ENCODE measurements at places on chromosomes 2 and 18.

DNA sequence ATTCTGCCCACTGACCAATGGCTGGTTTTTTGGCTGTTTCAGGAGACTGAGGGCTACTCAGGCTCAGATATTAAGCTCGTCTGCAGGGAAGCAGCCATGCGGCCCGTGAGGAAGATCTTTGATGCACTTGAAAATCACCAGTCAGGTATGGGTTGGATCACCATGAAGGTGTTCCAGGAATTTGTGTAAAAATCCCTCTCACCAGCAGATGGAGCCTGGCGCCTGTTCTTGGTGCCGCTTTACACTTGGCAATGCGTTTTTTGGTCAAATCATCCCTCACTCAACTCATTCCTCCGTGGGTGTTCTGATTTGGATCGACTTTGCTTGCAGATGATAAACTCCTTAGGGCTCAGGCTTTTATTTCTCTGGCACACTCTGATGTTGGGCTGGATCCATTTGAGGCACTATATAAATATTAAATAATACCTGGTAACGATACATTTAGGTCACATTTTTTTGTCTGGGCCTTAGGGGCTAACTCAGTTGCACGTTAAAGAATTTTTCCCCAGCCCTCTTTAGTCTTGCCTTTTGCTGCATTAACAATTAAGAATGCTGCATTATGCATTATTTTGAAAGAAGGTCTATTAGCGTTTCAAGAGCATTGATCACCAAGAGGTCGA lies 50.0 kb downstream of the HDHD2 start:
- no peak for DNase-seq

DNA sequence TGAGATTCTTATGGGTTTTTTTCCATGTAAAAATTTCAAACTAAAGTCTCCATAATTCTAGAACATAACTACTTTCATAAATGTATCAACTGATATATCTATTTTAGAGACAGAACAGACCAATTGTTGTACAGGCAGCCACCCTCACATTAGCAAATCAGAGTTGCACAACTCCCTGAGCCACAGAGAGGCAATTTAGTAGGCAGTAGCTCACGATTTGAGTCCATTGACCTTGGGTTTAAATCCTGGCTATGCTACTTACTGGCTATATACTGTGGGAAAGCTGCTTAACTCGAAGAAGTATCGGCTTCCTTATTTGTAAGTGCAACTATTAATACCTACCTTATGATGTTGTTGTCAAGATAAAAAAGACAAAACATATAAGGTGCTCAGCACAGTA lies 16.2 kb downstream of the MTIF2 start:
- DNase-seq = no peak

DNA sequence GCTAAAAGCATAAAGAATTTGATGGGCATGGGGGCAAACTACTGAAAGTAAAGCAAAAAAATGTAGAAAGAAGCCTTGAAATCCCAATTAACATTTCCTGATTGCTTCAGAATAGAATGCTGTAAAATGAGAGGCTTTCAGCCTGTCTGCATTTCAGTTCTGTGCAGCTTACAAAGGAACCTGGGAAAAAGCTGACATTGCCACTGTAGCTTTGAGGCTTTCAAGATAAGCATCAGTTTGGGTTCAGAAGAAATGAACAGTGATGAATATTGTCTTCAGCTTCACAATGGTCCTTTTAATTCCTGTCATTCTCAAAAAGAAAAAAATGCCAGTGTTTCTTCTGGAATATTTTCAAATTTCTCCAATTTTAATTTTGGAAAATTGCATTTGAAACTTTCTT lies 242.7 kb downstream of the LRRTM1 start:
- no peak for DNase-seq

DNA sequence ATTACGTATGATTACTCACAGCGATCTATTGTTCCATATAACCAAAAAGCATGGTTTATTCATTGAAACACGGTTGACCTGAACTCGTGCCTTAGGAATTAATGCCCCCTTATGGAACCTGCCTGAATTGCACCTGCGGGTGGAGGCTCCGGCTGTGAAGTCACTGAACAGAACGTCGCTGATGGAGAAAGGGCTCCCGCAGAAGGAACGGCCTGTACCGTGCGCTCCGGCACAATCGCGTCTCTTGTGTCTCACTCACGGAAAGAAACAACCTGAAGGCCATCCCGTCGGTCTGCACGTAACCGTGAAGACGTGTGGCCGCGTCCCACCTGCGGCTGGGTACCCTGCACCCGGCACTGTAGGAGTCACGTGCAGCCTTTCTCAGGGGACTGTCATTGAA lies 133.1 kb downstream of the NFATC1 start:
- DNase-seq = peak; percentile 34
